Caki2 (cell line): ENCODE measurements at places on chromosomes 6 and 20. TPM values are rescaled to one million over a fixed set of nuclear protein-coding genes. Genes with fewer than 3 reads are reported as not detected.

GRCh38 chr6:118187568-118188164, 280.6 kb downstream of the SLC35F1 start:
- no peak for DNase-seq

GRCh38 chr6:155380666-155381332, 66.5 kb upstream of the TFB1M start:
- no peak for DNase-seq

DNA sequence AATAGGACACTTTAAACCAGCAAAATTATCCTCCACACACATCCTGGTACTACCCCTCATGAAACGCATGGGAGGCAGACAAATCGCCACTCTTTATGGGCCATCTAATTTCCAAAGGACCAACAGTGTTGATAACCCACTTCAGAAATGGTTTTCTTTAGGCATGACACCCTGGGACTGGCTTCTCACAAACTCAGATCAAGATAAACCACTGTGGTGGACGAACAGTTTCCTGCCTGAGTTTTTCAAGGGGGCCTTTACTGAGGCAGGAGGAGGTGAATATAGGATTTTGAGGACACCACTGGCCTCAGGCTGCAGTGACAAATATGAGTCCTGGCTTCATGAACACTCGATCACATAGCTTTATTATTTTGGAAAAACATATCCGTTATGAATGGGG, 26.0 kb downstream of the TRAM2 start:
- DNase-seq = no peak

DNA sequence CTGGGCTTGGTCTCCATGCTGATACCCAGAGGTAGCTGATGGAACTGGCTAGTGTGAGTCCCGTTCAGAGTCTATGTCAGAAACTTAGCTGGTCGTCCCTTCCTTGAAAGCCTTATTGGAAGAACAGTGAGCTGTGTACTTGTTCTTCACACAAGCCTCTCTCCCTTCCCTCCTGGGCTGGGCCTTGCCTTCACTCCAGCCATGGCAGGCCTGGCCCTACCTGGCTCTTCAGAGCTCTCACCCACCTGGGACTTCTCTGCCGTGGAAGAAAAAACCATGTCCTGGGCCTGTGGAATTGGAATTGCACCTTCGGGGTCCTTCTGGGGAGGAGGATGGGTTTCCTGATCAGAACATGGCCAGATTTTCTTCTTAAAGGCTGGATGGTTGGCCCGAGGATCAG, 20.3 kb upstream of the ZNF831 start:
- DNase-seq = no peak

GRCh38 chr6:139597771-139598755, 223.6 kb upstream of the CITED2 start:
- no peak for DNase-seq

GRCh38 chr6:168045706-168046620, 33.0 kb downstream of the FRMD1 start:
- DNase-seq = no peak

GRCh38 chr20:51029963-51030920, 7.3 kb upstream of the KCNG1 start:
- no peak for DNase-seq

DNA sequence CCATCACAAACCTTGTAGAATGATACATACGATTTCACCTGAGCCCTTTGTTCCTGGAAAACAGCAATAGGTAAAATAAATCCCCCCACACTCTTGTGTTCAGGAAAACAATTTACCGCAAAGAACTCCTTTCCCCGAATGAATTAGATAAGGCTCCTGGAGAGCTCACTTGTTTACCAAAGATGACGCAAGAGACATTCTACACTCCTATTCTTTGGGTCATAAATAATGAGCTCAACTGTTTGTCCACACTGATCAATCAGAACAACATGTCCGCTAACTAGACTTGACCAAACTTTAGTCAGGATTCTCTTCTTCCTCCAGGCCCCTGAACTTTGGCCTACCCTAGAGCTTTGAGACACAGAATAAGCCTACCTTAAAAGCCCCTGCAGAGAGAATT, 271.9 kb upstream of the OPRM1 start:
- DNase-seq = no peak

GRCh38 chr20:6882561-6883291, 115.2 kb downstream of the BMP2 start:
- peak; percentile 39 for DNase-seq

GRCh38 chr6:139446768-139447655, 72.6 kb upstream of the CITED2 start:
- DNase-seq = no peak

- DNase-seq = no peak
These were observed 6.8 kb downstream of the PCSK2 start for GRCh38 chr20:17233626-17234025.

DNA sequence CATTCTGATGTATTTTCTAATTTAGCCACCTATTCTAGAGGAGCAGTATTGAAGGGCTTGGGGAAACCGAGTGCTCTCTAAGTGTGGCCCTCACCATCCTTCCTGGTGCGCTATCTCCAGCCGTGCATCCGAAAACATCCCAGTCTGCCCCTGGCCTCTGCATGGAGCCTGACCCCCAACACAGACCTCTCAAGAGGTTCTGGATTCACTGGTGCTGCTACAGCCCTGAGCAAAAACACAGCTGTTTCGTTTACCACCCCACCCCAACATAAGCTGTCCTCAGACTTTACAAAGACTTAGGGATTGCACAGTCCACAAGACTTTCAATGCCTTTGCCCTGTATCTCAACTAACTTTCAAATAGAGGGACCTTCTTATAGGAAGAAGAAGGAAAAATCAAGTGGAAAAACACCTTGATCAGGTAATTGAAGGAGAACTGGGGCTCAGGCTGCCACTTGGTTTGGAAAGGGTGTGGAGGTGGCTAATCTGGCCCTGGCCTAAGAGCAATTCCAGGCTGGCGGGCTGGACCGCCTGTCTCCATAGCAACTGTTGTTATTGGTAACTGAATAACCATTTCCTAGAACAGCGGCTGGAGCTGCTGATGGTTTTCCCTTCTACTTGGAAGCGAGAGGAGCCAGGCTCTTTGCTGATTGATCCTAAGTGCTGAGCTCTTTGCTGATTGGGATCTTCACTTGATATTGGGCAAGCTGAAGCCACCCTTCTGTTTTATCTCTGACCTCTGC, 90.2 kb upstream of the TOX2 start:
- no peak for DNase-seq

GRCh38 chr6:131290955-131291354, 155.7 kb downstream of the AKAP7 start:
- no peak for DNase-seq

DNA sequence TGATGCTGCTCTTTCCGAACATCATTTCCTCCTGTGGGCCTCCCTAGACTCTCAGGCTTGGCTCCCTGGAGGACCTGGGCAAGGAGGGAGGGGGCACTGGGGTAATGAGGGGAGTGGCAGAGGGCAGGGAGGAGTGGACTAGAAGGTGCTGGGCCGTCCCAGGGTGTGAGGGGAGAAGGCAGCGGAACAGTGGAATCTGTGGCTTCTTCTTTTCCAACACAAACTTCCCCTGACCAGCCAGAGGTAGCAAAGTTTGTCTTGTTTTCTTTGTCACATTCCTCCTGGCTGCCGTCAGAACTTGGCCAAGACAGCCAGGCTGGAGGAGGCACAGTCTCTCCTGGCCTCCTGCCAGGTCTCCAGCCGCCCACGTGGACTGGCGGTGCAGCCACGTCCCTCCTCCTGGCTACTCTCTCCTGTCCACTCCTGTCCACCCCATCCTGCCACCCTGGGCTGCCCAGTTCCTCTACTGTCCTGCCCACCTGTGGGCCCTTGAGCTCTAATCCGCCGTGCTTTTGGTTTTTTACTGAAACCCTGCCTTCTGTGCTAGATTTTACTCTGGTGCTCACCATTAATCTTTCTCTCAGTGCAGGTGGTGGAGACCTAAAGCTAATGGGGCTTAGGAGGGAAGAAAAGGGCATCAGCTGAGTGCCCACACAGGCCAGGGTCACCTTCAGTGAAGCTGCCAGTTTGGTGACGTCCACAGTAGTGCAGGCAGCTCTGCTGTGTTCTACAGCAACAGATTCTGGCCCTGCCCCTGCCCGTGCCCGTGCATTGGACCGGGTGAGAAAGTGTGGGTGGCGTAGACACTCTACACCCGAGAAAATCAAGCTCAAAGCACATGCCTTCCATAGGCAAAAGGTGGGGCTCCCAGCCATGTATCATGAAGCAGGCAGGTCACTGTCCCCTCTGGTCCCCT, 2.8 kb upstream of the CDSN start:
- peak; percentile 98 for DNase-seq

DNA sequence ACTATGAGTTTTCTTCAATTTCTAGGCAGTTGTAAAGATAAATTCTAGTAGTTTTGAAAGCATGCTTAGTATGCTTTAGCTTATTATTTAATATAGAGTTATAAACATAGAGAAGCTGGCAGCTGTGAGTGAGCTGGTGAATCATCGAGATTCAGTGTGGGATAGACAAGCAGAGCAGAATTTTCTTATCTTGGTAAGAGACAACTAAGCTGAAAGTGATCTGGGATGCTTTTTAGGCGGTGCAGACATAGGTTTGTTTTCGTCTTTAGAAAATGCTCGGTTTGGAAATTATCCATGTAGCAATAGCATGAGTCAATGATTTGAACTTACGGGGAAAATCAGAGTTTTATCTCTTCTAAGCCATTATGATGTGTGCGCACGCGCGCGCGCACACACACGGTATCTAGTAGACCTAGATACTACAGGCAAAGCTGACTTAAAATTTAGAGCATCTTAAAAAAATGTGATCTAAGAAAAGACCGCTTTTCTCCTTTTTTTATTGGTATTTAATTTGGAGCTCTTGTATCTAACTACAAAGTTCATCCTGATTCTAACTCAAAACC, 128.3 kb upstream of the MAP3K7 start:
- no peak for DNase-seq

DNA sequence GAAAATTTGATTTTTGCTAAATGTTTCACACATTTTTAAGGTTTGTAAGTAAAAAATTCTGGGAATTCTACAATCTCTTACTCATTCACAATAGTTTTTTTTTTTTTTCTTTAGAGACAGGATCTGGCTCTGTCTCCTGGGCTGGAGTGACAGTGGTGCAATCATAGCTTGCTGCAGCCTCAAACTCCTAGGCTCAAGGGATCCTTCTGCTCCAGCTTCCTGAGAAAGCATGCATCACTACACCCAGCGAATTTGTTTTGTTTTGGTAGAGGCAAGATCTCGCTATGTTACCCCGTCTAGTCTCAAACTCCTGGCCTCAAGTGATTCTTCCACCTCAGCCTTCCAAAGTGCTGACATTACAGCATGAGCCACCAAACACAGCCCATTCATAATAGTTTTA, 232.8 kb downstream of the GJA1 start:
- no peak for DNase-seq

GRCh38 chr6:72966628-72967280, 258.5 kb downstream of the KHDC1L start:
- DNase-seq = no peak

- DNase-seq = peak; percentile 16
These were observed 862 bp upstream of the SOBP start for GRCh38 chr6:107488875-107489635.

DNA sequence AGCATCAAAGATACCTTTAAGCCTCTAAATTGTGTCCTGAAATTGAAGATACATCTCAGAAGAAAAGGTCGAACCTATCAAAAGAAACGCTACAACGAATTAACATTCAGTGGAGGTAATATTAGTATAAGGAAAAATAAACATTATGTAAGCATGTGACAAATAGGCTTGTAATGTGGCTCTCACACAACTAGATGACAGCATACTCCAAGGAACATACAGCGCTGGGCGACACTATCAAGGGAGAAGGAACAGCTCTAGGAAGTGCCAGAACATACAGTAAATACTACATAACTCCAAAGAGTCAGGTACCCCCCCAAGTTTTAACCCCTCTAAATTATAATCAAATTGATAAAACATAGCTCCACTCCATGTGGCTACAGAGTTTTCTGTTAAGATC, 103.5 kb downstream of the LAMP5 start:
- peak; percentile 71 for DNase-seq

DNA sequence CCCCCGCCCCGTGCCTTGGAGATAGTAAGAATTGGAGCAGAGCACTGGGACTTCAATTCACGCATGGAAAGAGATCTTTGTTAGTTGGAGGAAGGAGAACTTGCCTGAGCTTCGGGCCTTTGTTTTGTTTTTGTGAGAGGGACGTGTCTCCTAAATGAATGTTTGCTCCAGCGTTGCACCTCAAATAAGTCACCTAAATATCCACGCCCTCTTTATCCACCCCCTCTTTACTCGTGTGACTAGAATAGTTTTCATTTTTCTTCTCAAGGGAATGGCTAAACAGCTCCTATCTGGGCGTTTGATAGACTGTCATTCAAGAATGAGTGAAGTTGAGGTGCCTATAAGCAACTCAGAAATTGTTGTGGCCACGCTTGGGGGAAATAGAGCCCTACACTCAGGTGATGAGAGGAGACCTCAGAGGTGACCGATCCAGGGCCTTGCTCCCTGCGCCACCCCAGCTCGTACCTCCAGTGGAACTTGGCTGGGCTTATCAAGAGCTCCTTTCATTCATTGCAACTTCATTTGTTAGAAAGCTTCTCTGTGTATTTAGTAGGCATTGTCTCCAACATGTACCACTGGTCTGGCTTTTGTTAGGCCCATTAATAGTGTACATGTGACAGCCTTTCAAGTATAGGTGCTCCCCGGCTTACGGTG, 861 bp downstream of the PCMTD2 start:
- DNase-seq = no peak

- no peak for DNase-seq
These were observed 64.5 kb upstream of the DST start for GRCh38 chr6:56706981-56707726.

DNA sequence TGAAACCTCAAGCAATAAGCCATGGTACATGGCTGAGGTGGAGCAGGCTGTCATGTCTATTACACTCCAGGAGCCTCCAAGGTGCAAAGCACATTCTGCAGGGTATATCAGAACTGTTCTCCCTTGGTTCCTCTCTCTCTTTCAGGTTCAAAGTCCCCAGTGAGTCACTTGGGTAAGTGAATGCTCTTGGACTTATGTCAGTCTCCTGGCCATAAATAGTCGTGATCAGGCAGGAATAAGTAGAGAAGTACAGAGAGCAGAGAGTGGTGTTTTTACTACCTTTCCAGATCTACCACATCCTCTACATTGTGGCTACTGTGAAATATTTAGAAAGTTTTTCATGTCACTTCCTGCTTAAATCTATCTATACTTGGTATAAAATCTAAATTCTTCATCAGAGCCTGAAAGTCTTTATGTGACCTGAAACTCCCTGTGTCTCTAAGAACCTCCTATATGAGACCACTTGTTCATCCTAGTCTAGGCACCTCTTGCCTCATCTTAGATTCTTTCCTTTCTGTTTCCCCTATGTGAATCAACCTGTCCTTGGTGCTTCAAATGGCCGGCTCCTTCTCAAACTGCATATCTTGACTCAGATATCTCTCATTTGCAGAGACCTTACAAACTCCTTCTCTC, 1077.6 kb upstream of the MAP3K7 start:
- DNase-seq = peak; percentile 1

Gene ZSCAN23
- 1.2 and 13.7 TPM in 2 replicates for total RNA-seq

Gene ADGB
- not detected in 2 replicates for total RNA-seq

Gene RBPJL
- total RNA-seq = not detected in 2 replicates

Gene BPI
- not detected in 2 replicates for total RNA-seq

Gene PDCD2
- 149 and 170 TPM in 2 replicates for total RNA-seq

Gene GTF3C6
- 14.7 and 40.3 TPM in 2 replicates for total RNA-seq

Gene RAD21L1
- total RNA-seq = 0.57 and 0.67 TPM in 2 replicates

Gene ANKEF1
- 3.7 and 7.1 TPM in 2 replicates for total RNA-seq

Gene ULBP2
- 7.1 and 8.8 TPM in 2 replicates for total RNA-seq

Gene PBOV1
- not detected in 2 replicates for total RNA-seq

Gene SMLR1
- total RNA-seq = 1.1 TPM in 1 of 2 replicates, not detected in the other
